Upper lobe of right lung (tissue), 1 donor: ENCODE measurements at places on chromosomes 1 and 21. TPM values are rescaled to one million over a fixed set of nuclear protein-coding genes. Genes with fewer than 3 reads are reported as not detected.

Gene RCSD1
- total RNA-seq = 14.8 TPM

Gene IVL
- total RNA-seq = not detected

Gene ETV3L
- total RNA-seq = not detected

Gene KISS1
- total RNA-seq = 2.9 TPM

Gene F13B
- total RNA-seq = not detected

Gene S100A8
- total RNA-seq = 266 TPM

Gene CASQ1
- total RNA-seq = 0.41 TPM

Gene SPATA1
- 3.4 TPM for total RNA-seq

Gene ANKRD65
- total RNA-seq = 21.5 TPM

Gene OR6K2
- not detected for total RNA-seq

Gene CTSK
- total RNA-seq = 35.5 TPM

Gene GJA9
- not detected for total RNA-seq

Gene SH2D1B
- total RNA-seq = 1.9 TPM

Gene CYP4X1
- 6.8 TPM for total RNA-seq

Gene PLA2G2F
- total RNA-seq = not detected

Gene PRMT6
- 11.1 TPM for total RNA-seq

Gene MTMR11
- 17.1 TPM for total RNA-seq

Gene INAVA
- total RNA-seq = 9.0 TPM

Gene TSPAN2
- 6.1 TPM for total RNA-seq

Gene NUDT4B
- 1.8 TPM for total RNA-seq

Gene NECTIN4
- total RNA-seq = 5.4 TPM

Gene GNAT2
- total RNA-seq = not detected
